ENCODE measurements at places on chromosomes 16 and 17.

GRCh38 chr17:32445971-32446370, 1.7 kb downstream of the PSMD11 start:
- DNase-seq = peak; percentile 21

- no peak for DNase-seq
Observed at GRCh38 chr16:86046667-86047270, 147.8 kb downstream of the IRF8 start.

- no peak for DNase-seq
Observed at GRCh38 chr17:27471321-27472269, 15.3 kb downstream of the KSR1 start.

DNA sequence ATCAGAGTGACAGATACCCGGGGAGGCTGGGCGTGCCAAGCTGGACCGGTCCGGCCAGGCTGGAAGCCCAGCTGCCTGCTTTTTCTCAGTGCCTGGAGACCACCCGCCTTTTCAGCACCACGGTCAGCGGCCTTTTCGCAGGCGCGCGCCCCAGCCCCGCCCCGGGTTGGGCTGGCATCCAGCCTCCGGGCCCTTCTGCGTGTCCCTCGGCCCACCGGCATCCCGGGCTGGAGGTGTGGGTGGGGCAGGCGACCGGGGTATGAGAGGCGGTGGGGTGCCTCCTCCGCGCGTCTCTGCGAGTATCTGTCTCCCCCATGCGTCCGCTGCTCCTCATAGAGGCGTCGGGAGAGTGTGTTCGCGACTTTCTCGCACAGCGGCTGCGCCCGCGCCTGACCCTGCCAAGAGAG, 102.5 kb downstream of the MRM1 start:
- DNase-seq = peak; percentile 29

DNA sequence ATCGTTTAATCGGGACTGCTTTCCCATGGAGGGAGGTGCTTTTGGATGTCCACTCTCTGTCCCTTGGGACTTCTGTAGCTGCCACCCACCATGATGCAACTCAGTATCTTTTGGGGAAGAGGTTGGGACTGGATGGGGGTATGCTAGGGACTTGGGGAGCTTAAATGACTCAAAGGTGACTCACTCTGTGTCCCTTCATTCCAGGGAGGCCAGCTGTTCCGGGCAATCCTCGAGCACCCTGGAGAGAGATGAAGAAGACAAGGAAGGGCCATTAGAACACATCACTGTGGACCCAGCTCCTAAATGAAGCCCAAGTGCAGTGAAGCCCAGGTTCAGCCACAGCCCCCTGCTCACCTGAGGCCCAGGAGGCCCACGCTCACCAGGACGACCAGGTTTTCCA, 4.6 kb downstream of the COL1A1 start:
- peak; percentile 78 for DNase-seq

DNA sequence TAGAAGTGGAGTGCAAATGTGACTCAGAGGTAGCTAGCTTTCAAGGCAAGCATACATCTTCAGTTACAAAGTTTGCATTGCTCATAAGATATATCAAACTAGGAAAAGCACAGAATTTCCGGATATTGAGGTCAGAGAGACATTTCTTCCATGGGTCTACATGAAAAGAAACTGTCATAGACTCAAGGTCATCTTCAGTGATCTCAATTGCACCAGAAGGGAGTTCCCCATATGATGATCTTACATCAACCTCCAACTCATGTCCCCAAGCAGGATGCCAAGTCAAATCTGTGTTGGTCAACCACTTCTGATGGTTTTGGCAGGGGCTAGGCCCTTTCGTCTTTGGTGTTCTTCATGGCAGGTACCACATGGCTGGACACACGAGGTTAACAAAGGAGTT, 459.9 kb upstream of the MAF start:
- DNase-seq = no peak

- no peak for DNase-seq
Observed at GRCh38 chr16:66919569-66920298, 1.0 kb upstream of the CDH16 start.

GRCh38 chr17:1126801-1127550, 52.8 kb downstream of the ABR start:
- DNase-seq = no peak

GRCh38 chr16:57194512-57194911, 8.4 kb downstream of the RSPRY1 start:
- DNase-seq = peak; percentile 87

GRCh38 chr16:57186872-57187854, 1.0 kb downstream of the RSPRY1 start:
- DNase-seq = peak; percentile 32

DNA sequence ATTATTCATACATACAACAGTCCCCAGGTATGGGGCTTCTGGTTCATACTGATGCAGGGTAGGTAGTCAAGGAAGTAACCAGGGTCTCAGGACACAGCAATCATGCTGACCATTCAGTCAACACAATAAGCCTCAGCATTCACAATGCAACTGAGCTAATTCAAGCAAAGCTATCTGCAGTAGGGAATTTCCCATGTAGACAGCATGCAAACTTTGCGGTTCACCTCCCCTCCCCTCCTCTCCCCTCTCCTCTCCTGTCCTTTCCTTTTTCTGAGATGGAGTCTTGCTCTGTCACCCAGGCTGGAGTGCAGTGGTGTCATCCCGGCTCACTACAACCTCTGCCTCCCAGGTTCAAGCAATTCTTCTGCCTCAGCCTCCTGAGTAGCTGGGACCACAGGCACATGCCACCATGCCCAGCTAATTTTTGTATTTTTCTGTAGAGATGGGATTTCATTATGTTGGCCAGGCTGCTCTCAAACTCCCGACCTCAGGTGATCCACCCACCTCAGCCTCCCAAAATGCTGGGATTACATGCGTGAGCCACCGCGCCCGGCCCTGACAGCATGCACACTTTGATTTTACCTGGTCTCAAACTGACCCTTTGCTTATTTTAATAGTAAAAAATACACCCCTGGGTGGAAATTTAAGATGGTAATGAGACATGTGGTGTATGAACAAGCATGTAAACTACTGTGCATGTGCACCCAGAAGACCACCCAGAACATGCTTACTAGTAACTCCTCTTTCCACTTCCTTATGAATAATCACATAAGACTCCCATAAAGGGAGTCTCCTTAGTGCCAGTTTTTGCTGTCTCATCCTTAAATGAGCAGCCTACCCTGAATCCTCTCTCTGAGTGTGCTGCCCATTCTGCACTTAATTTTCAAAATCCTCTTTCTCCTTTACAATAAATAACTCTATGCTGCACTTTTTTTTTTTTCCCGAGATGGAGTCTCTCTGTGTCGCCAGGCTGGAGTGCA, 9.3 kb upstream of the RNF135 start:
- no peak for DNase-seq

All from fibroblast of lung (primary cell).